ENCODE measurements at places on chromosomes 2 and 18. TPM values are rescaled to one million over a fixed set of nuclear protein-coding genes. Genes with fewer than 3 reads are reported as not detected.

DNA sequence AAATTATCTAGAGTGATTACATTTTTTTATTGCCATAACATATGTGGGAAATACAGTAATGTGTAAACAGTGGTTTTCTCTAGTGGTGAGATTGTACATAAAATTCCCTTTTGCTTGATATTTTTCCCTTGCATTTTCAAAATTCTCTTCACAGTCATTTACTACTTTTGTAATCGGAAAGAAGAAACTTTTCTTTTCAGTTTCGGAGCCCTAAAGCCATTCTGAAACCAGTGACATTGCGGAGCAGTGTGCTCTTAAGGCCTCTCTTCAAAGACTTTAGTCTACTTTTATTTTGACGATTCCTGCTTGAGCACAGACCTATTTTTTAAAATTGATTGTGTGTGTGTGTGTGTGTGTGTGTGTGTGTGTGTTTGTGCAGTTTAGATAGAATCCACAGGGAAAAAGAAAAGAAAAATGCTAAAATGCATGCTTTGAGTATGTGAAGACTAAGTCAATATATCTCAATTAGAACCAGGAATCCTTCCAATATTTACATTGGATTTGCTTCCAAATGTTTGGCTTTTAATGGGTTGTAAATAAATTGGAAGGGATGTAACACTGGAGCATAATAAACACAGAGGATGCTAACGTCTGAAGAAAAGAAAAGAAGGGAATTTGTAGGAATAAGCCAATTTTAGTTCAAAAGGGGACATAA lies 357.4 kb downstream of the RND3 start:
- peak; percentile 40 for DNase-seq

DNA sequence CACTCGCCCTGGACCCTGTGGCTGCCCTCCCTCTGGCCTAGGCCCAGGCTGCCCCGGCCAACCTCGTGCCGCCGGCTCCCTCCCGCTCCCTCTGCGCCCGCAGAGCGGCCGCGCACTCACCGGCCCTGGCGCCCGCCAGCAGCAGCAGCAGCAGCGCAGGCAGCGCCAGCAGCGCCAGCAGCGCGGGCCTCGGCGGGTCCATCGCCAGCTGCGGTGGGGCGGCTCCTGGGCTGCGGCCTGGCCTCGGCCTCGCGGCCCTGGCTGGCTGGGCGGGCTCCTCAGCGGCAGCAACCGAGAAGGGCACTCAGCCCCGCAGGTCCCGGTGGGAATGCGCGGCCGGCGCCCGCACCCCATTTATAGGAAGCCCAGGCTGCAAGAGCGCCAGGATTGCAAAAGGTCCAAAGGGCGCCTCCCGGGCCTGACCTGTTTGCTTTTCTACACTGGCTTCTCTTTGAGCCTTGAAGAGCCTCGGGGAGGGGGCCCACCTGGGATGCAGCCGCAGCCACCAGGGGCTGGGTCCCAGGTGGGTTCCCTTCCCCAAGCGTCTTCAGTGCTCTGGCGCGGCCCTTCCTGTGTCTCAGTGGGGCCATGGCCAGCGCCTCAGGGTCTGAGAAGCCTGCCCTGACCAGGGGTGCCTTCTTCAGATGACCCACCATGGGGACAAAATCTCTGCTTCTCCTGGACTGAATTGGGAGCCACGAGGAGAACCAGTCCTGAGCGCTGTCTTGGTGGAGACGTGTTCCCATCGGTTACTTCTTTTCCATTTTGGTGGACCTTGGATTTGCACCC lies at the start of gene APOB:
Gene APOB, minus strand, starts transcription at position 330 of the 789 bp plus-strand sequence. Its CDS starts 128 bp downstream, at position 202.
- DNase-seq, result no peak

- no peak for DNase-seq
These were observed 113.9 kb downstream of the MYO1B start for GRCh38 chr2:191359133-191359532.

DNA sequence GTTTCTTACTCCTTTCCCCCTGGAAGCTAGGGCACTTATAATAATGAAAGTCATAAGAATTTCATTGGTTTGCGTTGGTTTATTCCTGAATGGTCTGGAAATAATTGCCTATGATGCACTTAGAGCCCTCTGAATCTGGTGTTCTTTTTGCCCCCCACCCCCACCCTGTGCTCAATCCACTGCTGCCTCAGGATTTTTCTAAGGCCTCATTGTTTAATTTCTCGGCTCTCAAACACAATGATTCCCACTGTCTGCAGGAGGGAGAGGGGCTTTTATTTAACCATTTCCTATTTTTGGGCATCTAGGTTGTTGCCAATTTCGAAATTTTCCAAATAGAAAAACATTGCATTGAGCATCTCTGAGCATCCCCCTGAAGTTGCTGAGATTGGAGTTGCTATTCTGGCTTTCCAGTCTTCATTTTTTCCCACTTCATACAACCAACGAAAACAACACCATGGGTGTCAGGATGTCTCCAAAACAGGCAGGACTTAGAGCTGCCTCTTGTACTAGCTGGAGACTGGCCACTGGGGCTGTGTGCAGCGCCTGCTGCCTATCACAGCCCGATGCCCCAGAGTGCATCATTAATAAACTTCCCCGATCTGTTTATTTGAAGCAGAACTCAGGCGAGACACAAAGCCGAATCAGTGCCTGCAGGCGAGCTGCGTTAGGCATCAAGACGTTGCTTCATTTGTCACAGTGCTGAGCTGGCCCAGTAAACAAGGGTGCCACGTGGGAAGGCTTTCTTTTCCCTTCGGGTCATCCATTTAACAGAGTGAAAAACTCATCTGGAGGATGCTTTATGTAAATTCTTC lies 1.8 kb upstream of the PCARE start:
- no peak for DNase-seq

Gene DTNA
- 8.9 TPM for polyA plus RNA-seq

GRCh38 chr2:218343591-218343990 lies 13.1 kb upstream of the CATIP start:
- DNase-seq, result no peak

- no peak for DNase-seq
These were observed 1.8 kb downstream of the AGAP1 start for GRCh38 chr2:235495373-235496238.

DNA sequence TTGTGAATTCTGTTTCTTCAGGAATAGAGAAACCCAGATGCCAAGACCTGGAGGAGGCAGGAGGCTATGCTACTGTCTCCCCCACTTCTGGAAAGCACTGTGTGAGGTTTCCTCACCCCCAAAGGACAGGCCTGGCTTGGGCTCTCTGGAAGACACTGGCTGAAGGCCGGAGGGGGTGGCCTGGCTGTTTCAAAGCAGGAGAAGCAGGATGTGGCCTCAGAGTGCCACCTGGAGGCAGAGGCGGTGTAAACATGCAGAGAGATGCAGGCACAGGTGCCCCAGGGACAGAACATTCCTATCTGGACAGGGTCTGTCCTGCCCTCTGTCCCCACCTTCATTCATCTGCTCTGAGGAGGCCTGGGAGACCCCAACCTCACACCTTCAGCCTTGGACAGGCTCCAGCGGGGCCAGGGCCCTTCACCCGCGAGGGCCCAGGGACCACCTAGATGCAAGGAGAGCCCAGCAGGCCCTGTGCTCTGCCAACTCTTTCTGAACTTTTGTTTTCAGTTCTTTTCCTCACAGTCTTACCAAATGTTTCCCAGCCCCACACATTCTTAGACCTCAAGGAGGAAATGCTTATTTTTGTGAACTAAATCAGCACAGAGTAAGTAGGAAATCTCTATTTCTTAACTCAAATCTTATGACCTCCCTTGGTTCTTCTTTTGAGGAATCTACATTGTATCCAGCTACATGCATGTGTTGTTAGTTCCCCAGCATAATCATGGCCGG lies 79.2 kb downstream of the LONRF2 start:
- DNase-seq, result peak; percentile 55

- no peak for DNase-seq
These were observed 126.5 kb downstream of the RNF144A start for GRCh38 chr2:7043690-7044089.

Gene PDE11A
- polyA plus RNA-seq, result 5.9 TPM

Gene NYAP2
- polyA plus RNA-seq, result not detected

DNA sequence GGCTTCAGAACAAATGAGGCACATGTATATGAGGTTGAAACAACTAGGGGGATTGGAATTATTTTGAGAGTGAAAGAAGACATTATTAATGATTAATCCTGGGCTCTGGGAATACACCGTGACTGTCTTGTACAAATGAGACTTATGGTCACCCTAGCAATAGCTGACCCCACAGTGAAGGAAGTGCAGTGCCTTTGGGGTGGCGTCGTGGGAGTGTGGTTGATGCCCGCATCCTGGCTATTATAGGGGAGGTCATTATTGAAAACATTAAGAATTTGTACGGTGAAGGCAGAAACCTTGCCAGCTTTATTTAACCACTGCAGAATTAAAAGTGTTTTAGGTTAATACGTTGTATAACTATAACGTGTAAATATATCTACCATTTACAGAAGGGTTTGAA lies 296.7 kb downstream of the CYRIA start:
- no peak for DNase-seq

DNA sequence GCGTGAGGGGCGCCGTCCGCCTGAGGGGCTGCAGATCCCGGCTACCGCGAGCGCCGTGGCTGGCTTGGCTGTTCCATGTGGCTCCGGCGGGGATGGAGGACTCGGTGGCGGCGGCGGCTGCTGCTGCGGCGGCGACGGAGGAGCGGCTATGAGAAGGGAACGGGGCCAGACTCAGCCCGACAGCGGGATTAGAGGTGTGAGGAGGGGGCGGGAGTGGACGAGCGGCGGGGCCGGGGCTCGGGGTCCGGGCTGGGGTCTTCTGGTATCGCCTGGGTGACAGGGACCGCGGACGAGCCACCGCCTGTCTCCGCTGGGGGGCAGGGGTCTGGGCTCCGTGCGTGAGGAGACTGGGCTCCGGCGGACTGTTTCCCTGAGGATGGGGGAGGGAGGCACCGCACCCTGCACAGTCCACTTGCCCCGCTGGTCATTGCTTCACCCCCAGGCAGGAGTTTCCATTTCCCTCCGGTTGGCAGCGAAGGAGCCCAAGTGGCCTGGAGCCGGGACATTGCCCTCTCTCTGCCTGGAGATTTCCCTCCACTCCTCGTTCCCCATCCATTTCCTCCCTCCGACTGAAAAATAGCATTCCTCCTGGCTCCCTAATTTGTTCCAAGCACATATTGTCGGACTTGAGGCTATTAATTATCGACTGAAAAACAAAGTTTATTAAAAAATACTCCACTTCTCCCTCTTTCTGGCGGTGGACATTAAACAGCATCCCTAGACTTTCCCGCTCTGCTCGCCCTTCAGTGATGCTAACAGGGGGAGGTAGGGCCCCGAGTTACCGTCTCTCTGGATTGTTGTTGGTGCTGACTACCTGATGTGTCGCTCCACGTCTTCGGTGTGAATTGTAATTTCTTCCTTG lies 577 bp downstream of the EHBP1 start:
- DNase-seq, result peak; percentile 53

- DNase-seq, result no peak
These were observed 9.4 kb upstream of the ZNF512 start for GRCh38 chr2:27573452-27573851.

- no peak for DNase-seq
These were observed 150.1 kb upstream of the LRRTM1 start for GRCh38 chr2:80454628-80455027.

DNA sequence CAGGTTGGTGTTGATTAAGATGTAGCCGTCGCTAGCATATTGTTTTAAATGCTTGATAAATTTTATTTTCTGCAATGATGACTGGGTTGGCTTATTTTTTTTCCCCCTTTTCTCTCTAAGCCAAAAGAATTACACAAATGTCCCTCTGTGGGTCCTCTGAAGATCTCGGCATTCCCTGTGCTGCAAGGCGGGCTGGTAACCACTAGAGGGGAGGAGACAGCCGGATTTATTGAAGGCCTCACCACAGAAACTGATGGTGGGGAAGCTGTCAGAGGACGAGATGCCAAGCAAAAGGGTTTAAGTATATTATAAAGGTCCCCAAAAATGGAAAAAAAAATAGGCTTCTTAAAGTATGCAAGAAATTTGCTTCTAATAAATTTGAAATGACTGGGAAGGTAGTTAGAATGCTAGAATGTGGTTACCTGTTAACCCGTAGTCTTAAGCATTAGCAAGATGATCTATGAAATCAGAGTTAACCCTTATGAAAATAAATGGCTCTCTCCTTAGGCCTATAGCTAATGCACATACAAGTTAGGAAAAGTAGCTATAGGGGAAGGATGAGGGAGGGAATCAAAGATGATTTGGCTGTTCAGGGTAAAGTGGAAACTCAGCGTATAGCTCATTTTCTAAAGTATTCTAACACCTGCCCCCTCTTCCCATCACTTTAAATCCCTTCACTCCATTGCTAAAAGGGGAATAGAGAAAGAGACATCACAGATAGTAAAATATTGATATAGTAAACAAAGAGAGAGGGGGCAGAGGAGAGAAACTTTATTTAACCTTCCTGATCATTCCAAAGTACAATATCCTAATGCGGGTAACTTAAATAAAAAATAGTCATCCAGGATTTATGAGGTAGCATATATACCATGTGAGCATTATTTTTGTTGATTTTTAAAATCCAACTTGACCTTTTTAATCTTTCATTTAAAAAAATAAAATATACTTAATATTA lies 894.5 kb upstream of the POU3F3 start:
- DNase-seq, result peak; percentile 45

- DNase-seq, result no peak
These were observed 923.7 kb upstream of the CNTNAP5 start for GRCh38 chr2:123101434-123101833.

Gene ANO7
- 3.3 TPM for polyA plus RNA-seq

DNA sequence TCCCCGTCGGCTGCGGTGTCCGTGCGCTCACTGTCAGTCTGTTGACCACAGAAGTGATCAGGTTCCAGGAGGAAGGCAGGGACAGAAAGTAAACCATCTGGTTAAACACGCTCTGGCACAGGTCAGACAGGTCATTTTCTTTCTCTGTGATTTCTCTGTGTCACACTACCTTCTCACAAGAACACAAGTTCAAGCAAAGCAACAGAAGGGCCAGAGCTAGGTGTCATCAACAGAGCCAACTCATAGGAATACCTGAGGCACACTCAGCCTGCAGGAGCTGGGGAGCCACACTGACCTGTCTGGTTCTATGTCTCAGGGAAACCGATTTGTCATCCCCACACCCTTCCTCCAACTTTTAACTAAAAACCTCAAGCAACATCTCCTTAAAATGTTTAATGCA lies 115.1 kb upstream of the ZBTB14 start:
- no peak for DNase-seq

GRCh38 chr2:217289907-217290280 lies 430.0 kb upstream of the TNP1 start:
- no peak for DNase-seq

Gene COL4A4
- polyA plus RNA-seq, result 44.3 TPM

Gene LRATD1
- polyA plus RNA-seq, result 18.8 TPM

- DNase-seq, result no peak
These were observed 13.3 kb upstream of the RAB17 start for GRCh38 chr2:237603718-237604362.

Data from left renal pelvis (tissue), 4 donors.